CD4-positive, CD25-positive, alpha-beta regulatory T cell (primary cell): ENCODE measurements at places on chromosomes 2 and 18.

DNA sequence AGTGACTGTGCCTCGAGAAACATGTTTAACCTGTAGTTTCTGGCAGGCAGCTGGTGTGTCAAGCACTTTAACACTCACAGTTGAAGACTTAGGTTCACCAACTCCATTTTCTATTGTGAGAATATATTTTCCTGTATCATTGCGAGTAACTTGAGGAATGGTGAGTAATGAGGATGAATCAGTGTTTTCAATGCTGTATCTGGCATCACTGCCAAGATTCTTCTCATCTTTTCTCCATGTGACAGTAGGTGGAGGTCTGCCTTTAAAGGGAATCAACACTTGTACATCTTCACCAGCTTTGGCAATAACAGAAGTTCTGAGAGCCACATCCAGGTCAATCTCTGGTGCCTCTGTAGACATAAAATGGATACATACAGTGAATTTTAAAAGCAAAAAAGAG lies 72.8 kb downstream of the PLEKHA3 start:
- no peak for DNase-seq

GRCh38 chr2:233373316-233373715 lies 19.0 kb downstream of the DGKD start:
- no peak for DNase-seq

DNA sequence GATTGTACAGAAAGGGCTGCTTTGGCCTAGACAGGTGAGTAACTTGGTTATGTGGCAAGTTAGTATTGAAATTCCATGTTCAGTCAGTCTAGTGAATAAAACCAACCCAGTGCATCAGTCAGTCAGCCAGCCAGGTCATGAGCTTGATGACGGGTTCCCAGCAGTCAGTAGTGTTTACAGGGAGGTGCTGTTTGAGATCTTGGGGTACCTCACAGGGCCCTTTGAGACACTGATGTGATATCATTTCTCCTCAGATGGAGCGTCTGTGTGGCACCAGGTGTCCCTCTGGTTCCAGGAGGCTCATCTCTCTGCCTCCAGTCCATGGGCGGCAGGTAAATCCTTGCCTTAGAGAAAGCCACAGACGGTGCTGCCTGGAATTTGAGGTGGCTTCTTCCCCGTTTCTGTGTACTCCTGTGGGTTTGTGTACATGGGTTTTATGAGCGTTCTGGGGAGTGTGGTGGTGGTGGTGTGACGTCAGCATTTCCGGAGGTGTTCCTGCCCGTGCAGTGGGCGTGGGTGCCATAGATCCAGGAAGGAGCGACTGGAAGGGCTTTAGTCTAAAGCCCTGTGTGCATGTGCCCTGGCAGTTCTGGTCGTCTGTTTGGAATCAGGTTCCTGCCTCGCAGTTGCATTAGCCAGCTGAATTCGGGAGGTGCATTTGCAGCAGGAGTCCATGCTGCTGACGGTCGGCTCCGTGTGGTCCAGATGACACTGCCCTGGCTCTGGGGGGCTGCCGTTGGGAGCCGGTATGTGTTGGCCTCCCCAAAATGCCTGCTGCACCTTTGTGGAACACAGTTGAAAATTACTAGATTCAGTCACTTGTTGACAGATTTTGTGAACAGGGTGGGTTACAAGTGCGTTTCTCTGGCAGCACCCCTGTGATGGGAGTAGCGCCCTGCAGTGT lies 2.1 kb downstream of the CTDP1 start:
- peak; percentile 84 for DNase-seq

- no peak for DNase-seq
Observed at GRCh38 chr18:49332706-49333406, 127.6 kb downstream of the DYM start.

DNA sequence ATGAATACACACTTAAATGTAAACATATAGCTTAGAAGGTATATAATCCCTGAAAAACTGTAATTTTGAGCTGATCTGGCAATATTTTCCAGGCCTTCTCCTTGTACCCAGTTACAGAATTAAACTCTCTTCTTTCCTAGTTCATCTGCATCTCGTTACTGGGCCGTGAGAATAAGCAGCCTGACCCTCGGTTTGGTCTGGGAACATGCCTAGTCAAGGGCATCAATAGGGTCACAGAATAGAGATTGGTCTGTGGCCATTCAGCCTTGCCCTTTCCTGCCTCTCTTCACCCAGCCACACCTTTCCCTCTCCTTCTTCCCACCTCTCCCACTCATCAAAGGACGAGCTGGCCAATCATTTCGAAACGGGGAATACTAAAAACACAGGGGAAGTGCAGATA lies 27.3 kb downstream of the SULT1C2 start:
- no peak for DNase-seq

DNA sequence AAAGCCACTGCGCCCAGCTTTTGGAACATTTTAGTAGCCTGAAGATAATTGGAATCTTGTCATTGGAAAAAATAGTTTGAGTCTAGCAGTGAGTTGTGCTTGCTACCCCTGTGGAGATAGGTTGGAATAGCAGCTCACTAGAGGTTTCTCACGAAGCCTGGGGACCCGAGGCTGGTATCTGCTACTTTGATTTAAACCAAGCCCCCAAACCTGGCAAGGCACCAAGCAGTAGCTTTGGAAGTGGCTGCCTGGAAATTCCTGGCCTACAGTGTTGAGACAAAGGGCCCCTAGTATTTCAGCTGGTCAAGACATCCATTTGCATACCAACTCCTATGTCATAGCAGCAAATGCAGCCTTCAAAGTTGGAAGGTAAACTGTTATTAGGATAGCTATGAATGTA lies 42.1 kb downstream of the NOP58 start:
- DNase-seq = no peak

GRCh38 chr2:213834746-213835145 lies 550.5 kb downstream of the SPAG16 start:
- DNase-seq = no peak

DNA sequence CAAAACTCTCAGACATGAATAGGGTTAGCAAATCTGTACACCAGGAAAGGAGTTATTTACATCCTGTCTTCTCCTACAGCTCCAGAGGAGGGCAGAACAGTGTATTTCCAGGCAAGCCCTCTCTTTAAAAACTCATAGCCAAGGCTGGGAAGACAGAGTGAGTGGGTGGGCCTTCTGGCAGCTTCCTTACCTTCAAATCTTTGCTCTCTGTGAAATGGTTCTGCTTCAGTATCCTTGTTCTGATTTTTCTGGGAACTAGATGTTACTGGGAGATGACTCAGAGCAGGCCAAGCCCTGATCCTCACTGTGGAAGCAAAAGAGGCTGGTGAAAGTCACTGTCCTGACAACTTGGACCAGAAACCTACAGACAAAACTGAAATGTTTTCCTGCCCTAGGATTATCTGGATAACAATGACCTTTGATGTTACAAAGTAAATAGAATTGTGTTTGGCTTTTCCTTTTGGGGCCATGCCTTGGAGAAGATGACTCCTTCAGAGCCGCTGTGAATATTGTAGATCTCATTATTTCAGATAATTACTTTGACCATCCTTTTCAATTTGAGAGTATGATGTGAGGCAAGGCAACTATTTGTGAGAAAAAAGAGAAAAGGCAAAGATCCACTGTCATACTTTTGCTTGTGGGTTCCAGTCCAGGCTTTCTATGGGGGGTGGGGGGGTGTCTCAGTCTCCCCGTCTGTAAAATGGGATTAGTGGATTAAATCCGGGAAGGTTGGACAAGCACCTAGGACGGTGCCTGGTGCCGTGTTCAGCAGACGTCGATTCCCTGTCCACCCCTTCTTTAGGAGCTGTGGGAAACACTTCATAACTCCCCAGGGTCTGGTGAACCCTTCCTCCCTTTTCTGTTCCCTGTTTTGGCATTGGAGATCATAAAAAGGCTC lies 644 bp upstream of the QPCT start:
- DNase-seq = no peak

DNA sequence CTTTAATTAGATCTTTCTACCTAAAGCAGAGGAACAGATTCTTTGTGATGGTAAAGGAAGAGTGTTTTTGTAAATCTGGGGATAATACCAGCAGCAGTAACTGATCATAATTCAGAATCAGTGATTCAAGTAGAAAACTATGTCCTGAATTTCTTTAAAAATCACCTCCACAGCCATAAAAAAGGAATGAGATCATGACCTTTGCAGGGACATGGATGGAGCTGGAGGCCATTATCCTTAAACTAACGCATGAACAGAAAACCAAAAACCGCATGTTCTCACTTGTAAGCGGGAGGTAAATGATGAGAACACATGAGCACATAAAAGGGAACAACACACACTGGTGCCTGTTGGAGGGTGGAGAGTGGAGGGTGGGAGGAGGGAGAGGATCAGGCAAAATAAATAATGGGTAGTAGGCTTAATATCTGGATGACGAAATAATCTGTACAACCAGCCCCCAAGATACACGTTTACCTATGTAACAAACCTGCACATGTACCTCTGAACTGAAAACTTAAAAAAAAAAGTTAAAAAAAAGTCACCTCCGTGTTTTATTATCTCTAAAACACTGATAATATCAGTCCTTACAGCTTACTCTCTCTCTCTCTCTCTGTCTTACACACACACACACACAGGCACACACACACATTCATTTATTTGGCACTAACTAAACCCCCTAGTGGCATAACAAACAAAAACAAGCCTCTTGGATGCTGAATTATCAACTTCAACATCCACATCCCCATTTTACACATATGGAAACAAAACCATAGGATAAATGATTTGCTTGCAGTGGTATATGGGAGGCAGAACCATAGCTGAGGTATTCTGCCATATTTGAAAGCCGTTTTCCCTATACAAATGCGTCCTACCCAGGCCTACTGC lies 1.4 kb downstream of the TM4SF20 start:
- DNase-seq = no peak

GRCh38 chr2:17918789-17919188 lies 40.3 kb downstream of the KCNS3 start:
- DNase-seq = no peak

DNA sequence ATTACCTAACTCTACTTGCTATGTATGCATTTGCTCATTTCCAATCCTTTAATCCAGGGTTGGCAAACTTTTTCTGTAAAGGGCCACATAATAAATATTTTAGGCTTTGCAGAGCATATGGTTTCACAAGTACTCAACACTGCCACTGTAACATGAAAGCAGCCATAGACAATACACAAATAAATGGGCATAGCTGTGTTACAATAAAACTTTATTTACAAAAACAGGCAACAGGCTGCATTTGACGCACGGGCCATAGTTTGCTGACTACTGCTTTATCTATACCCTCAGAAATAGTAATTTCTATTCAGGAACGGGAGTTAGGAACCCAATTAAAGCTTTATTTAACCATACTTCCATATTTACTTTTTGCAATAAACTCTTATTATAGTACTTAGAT lies 138.7 kb downstream of the DHRS9 start:
- no peak for DNase-seq

DNA sequence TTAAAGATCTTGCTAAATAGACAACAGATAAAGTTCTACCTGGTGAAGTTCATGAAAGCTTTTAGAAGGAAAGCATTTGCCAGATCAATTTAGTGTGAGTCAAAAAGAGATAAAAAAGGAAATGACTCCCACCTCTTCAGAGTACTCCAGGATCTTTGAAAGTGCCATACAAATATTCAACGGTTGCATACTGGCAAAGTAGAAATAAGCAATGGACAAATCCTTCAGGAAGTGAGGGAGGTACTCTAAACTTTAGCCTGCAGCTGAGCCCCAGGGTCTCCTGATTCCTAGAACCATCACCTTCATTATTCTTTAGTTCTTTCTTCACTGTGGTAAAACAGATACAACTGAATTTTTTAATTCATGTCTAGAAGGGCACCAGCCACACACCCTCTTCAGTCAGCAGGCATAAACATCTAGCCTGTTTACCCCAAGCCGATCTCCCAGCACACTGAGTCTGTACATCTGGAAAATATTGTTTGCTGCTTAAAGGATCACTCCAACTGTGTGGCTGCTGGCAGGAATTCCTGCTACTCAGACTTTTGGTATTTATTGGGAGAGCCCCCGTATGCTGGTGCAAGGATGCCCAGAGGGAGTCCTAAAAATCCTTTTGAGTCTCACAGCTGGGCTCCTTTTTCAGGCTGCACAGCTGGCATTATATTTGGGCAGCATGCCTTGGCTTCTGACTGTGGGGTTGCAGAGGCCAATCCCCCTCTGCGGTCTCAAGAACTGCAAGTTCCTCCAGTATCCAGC lies 72.3 kb upstream of the SESTD1 start:
- no peak for DNase-seq

GRCh38 chr2:101630224-101630949 lies 67.1 kb upstream of the MAP4K4 start:
- no peak for DNase-seq

DNA sequence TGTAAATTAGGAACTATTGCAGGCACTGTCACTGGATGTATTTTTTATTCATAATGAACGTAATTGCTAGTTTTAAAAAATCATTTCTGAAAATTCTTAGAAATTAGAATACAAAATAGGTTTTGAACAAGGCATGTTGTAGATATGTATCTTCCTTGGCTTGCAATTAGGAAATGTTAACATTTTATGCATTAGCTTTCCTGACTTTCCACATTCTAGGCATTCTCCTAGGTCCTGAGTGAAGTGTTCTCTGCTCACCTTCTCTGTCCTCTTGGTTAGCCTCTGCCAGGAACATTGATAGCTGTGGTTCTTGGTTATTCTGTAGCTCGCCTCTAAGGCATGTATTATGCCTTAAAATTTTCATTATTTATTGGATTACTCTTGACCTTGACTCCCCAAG lies 130.3 kb downstream of the FHOD3 start:
- no peak for DNase-seq

- DNase-seq = no peak
Observed at GRCh38 chr2:69097148-69097610, 84.2 kb downstream of the ANTXR1 start.

DNA sequence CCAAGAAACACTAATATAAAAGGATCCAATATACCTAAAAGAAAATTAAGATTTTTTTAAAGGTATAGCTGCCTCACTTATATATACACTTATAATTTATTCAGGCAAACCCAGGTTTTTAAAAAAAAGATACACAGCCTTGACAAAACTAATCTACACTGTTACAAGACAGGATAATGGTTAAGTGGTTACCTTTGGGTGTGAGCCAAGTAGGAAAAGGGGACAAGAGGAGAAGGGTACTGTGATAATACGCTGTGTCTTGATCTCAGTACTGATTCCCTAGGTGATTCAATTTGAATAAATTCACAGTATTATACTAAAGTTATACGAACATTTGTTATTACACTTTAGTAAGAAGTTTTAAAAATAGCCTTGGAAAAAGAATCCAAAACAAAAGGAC lies 30.6 kb downstream of the KLHL41 start:
- no peak for DNase-seq

DNA sequence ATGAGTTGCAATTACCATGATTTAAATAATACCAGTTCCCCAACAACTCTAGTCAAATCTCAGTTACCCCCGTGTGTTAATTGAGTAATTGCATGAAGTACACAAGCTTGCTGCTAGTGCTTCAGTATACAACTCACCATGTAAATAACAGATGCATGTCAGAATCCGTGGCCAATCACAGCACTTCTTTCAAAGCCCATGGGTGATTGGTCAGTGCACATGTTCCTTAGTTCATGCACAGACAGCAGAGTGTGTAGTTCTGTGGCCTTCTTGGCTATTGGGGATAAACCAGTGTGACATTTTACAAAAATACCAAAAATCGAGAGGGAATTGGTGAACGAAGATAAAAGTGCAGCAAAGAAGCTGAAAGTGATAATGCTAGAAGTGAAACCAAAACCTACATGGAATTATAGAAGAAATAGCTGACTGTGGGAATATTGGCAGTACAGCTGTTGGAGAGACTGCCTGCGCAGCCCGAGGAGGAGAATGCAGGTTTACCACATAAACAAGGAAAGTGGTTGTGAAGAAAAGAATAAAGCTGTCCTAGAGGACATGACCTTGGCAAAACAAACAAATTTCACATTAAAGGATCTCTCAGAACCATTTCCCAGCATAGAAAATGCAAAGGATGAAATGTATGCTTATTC lies 59.4 kb downstream of the NEDD4L start:
- DNase-seq = no peak
